ENCODE measurements at places on chromosomes 3 and 15.

GRCh38 chr3:190305406-190305805, 16.8 kb downstream of the CLDN1 start:
- DNase-seq = no peak

DNA sequence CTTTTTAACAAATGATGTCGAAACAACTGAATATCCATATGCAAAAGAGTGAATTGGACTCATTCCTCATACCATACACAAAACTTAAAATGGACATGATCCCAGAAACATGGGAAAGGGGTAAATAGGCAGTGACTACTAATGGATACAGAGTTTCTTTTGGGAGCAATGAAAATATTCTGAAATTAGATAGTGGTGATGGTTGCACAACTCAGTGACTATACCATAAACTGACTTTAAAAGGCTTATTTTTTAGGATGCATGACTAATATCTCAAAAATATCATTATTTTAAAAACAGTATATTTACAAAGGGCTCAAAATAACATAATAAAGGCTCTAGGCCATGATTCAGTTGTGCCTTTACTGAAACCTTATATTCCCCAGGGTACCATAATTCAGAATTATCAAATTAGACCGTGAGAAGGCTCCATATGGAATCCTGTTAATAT, 16.3 kb upstream of the ATP13A3 start:
- DNase-seq = no peak

- DNase-seq = no peak
Observed at GRCh38 chr3:61562721-61563312, 1.4 kb downstream of the PTPRG start.

- no peak for DNase-seq
Observed at GRCh38 chr3:52820736-52821135, 9.7 kb downstream of the ITIH4 start.

DNA sequence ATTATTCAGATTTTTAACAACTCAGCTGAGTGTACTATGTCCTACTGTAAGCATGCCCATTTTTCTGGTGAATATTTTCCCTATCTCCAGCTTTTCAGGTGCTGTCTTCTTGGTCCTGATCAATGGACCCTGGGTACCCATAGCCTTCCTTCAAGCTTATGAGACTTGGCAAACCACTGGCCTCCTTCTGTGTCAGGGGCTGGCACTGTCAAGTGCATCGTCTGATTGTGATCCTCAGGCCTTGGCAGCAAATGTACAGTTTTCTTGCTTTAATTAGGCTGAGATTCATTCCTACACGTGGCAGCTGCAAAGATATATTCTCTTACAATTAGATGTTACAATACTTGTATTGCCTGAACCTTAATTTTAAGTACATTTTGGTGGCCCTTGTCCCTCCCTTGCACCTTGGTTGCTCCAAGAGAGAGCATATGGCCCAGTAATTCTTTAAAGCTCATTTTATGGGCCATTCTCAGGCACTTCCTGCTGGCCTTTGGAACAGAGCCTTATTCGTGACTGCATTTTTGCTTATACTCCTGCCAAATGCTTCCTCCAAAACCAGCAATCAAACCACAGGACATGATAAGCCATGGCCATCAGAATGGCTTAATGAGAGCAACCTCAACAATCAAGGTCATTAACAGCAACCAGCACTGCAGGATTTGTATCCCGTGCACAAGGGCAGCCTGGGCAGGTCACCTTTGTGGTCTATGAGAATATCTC, 179.9 kb downstream of the CNTN6 start:
- no peak for DNase-seq

DNA sequence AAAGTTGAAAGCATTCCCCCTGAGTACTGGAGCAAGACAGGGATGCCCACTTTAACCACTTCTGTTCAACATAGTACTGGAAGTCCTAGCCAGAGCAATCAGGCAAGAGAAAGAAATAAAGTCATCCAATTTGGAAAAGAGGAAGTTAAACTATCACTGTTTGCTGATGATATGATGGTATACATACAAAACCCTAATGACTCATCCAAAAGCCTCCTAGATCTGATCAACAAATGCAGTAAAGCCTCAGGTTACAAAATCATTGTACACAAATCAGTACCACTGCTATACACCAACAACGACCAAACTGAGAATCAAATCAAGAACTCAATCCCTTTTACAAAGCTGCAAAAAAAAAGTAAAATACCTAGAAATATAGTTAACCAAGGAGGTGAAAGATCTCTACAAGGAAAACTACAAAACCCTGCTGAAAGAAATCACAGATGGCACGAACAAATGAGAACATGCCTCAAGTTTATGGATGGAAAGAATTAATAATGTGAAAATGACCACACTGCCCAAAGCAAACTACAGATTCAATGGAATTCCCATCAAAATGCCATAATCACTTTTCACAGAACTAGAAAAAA, 40.3 kb downstream of the RPL39L start:
- DNase-seq = no peak

GRCh38 chr3:49294343-49294742, 17.3 kb upstream of the C3orf62 start:
- DNase-seq = no peak

DNA sequence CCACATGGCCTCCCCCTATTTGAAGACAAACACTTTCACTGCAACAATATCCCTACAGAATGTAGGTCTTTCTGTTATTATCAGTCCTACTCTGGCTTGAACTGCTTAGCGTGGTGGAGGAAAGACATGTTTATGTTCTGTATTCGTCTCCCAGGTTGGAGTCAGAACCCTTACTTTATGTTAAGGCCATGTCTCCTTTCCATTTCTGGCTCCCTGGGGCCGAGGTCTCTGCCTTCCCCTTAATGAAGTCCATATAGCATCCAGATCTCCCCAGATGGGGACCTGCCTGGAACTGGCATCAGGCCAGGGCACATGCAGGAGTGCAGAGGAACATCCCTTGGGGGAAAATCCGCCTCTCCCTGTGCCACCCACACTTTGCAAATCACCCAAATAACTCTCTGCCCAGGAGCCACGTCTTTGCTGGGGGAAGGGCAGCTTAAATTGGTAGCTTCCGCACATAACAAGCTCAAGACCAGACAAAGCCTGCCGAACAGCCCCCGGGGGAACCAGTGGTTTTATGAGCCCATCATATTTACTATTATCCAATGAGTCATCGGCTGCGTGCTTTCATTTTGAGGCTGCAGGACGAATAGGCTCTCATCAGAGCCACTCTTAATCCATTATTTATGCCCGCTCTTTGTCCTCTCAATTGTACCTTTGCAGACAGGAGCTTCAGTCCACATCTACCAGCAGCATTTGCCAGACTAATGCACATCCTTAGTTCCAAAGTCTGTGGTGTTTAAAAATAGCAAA, 237.0 kb downstream of the UACA start:
- no peak for DNase-seq

- no peak for DNase-seq
Observed at GRCh38 chr3:187935623-187936156, 190.4 kb upstream of the BCL6 start.

DNA sequence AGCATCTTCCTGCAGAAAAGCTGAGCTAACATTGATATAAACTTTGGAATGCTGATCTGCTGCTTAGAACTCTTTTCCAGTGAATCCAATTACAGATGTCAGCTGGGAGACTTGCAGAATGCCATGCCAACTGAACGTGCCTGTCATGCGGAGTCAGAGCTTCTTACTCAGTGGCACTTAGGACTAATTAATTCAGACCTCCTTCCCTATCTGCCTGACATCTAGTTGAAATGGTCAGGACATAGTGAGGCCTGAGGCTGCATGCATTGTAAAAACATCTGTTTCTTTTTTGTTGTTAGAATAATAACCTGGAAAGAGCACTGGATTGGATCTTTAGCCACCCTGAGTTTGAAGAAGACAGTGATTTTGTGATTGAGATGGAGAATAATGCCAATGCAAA, 112.6 kb downstream of the USP13 start:
- DNase-seq = no peak

DNA sequence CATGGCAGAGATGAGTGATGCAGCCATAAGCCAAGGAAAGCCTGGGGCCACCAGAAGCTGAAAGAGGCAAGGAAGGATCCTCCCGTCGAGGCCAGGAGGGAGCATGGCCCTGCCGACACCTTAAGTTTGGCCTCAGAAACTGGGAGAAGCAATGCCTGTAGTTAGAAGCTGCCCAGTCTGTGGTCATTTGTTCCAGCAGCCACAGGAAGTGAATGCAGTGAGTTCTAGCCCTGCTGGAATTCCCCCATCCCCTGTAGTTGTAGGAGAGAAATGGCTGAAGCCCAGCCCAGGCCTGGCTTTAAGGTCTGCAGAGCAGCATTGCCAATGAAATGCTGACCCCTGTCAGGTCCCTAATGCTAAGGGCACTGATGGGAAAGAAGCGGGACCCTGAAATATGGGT, 12.2 kb upstream of the CHSY1 start:
- no peak for DNase-seq

GRCh38 chr15:27235681-27236080, 264.7 kb downstream of the GABRG3 start:
- no peak for DNase-seq

GRCh38 chr3:103516950-103517349, 1082.1 kb downstream of the ZPLD1 start:
- DNase-seq = no peak

DNA sequence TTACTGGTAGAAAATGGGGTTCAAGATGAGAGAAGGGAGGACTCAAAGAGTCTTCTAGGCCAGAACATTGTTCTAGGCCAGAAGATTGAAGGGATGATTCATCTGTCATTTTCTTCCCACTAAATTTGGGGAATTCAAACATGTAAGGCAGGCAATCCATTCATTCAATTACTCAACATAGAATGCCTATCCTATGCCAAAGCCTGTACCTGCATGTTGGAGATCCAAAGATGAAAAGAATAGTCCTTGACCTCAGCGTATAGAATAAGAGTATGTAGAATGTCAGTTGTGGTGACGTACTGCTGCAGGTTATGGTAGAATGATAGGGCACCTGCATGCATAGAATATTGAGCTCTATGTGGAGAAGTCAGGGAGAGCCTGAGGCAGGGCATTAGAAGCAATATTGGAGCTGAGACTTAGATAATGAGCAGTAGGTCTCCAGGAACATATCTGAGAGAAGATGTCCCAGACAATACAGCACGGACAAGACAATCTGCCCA, 49.7 kb downstream of the STAC start:
- no peak for DNase-seq

DNA sequence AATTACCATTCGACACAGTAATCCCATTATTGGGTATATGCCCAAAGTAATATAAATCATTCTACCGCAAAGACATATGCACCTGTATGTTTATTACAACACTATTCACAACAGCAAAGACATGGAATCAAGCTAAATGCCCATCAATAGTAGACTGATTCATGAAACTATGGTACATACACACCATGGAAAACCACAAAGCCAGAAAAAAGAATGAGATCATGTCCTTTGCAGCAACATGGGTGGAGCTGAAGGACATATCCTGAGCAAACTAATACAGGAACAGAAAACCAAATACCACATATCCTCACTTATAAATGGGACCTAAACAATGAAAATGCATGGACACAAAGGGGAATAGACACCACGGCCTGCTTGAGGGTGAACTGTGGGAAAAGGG, 11.1 kb upstream of the MCF2L2 start:
- no peak for DNase-seq

GRCh38 chr3:9976721-9977709, 9.6 kb downstream of the EMC3 start:
- no peak for DNase-seq

- DNase-seq = no peak
Observed at GRCh38 chr3:14700891-14701290, 25.9 kb downstream of the C3orf20 start.

DNA sequence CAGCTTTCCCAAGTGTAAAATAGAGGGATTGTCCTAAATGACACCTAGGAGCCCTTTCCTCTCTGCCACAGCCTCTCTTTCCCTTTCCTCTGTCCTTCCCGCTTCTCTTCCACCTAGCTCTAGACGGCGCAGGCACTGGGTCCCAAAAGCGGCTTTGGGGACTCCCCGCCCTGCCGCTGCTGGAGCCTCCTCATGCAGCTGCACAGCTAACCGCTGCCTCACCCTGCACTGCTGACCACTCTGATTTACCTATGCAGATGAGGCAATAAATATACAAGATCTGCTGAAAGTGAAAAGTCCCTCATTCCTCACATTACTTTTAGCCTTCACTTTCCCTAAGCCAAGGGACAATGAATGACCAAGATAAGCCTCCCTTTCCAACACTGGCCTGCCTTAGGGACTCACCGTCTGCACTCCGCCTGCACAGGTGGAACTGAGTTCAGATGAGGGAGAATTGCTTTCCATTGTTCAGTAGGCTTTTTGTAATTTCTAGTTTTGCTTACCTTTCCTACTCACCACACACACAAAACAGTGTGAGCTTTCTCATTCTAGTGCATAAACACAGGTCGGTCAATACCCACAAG, 197.5 kb upstream of the BCL6 start:
- DNase-seq = no peak

- no peak for DNase-seq
Observed at GRCh38 chr15:57382215-57382614, 5.9 kb downstream of the CGNL1 start.

GRCh38 chr3:30231277-30232141, 374.9 kb upstream of the TGFBR2 start:
- DNase-seq = no peak

DNA sequence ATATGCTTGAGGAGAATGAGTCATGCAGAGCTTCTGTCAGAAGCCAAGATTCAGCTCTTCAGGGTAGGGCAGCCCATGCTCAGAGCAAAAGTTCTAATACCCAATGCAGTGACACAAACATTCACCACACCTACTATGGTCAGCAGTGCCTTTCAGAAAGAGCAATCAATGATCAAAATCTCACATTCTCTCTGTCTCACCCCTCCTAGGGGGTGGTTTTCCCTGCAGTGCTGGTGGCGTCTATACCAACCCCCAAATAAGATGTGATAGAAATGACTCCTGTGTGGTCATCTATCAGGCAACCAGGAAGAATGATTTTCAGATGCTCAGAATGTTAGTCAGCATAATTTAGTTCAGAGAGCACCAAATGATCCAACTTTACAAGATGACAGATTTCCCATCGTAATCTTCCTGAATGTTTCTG, 385.3 kb downstream of the NTRK3 start:
- no peak for DNase-seq

- no peak for DNase-seq
Observed at GRCh38 chr3:101842245-101842934, 6.9 kb upstream of the NFKBIZ start.

- no peak for DNase-seq
Observed at GRCh38 chr15:64779024-64779423, 3.6 kb upstream of the RBPMS2 start.

GRCh38 chr3:197713477-197713822, 23.3 kb downstream of the RUBCN start:
- DNase-seq = no peak

DNA sequence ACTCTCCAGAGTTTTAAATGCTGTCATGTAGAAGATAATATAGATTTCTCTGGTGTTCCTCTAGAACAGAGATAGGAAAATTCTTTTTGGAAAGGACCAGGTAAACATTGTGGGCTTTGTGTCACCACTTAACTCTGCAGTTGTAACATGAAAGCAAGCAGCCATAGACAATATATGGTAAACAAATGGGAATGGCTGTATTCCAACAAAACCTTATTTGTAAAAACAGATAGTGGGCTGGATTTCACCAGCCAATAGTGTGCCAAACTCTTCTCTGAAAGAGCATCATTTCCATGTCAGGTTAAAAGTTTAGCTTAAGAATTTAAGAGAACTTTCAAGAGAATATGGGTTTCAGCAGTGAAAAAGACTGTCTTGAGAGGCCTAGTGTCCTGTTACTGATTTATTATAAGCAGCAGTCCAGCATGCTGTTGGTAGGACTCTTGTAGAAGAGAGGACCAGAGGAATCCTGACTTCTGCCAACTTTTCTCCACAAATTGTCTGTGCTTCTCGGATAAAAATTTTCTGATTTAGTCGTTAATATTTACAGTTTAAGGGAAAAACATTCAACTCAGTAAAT, 107.7 kb downstream of the TCF12 start:
- no peak for DNase-seq

GRCh38 chr15:83682476-83683088, 28.7 kb downstream of the ADAMTSL3 start:
- no peak for DNase-seq
